ENCODE measurements at places on chromosomes 7 and 10.
A peak's percentile ranks its signal among the peaks of the same experiment; 100 is the strongest.

- DNase-seq: no peak
Measured at GRCh38 chr10:49310460-49310859, 11.5 kb downstream of the C10orf71 start.

DNA sequence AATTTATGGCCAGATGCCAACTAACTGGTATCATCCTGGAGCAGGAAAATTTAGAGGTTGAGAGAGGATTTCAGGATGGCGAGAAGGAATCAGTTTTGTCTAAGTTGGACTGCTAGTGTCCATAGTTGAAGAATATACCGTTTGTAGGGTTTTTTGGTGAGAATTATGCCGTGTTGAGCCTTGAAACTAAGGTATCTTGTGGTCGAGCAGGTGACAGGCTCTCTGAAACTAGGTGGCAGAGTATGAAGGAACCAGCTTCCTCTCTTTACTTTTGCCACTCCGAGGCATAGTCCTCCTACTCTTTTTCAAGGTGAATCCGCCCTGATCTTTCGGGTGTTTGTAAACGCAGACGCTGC, 9.7 kb downstream of the MDFIC start:
- DNase-seq: no peak

DNA sequence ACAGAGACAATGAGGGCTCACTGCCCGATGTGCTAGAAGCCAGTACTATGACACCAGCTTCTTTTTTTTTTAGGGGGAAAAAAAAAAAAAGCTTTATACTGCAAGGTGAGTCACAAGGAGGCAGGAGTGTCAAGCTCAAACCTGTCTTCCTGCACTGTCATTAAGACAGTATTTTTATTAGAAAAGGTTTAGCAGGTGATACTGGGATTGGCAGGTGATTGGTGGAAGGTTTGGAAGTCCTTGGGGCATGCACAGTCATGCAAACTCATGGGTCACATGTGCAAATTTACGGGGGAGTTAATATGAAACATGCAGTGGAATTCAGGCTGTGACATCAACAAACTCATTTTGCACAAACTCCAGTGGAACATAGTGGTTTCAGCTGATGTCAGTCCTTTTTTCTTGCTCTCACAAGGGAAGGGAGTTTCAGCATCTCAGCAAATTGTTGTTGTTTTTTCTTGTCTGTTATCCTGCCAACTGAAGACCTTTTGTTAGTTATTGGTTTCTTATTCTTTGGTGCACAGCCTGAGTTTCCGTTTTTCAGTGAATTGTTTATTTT, 530.6 kb downstream of the ANKRD7 start:
- peak; percentile 100 for DNase-seq

DNA sequence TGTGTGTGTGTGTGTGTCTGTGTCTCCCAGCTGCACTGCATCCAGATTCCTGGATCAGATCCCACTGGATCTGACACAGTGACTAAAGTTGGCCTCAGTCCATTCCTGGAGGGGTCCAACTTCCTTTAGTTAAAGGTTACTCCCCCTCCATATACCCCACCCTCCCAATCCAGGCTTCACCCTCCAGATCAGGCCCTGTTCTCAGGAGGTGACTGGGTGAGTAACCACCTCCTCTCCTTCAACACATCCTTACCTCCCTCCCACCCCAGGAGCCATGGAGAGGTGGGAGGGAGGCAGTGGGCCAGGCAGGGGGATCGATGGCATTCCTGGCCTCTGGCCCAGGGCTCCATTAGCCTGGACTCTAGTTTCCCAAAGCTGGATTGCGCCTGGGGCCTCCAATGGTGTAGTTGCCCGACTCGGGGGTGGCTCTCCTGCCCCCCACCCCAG, 11.3 kb downstream of the KCNIP2 start:
- no peak for DNase-seq

DNA sequence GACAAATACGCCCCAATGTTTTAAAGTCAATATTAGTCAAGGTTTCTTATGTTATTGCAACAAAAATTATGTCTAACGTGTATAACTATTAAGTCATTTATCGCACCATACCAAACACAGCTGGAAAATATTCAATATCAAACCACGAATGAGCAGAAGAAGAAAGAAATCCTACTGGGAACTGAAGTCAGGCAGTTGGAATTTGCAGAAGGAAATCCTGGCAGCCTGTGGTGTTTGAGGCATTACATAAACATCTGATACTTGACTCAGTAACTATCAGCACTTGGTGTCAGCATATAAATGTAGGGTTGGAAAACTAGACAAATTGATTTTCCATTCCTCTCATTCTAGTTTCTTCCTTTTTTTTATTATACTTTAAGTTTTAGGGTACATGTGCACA, 83.4 kb upstream of the NUPR2 start:
- DNase-seq: no peak

GRCh38 chr10:110200503-110200902, 6.9 kb upstream of the MXI1 start:
- no peak for DNase-seq

- DNase-seq: no peak
Measured at GRCh38 chr10:24310104-24310503, 101.2 kb downstream of the KIAA1217 start.

DNA sequence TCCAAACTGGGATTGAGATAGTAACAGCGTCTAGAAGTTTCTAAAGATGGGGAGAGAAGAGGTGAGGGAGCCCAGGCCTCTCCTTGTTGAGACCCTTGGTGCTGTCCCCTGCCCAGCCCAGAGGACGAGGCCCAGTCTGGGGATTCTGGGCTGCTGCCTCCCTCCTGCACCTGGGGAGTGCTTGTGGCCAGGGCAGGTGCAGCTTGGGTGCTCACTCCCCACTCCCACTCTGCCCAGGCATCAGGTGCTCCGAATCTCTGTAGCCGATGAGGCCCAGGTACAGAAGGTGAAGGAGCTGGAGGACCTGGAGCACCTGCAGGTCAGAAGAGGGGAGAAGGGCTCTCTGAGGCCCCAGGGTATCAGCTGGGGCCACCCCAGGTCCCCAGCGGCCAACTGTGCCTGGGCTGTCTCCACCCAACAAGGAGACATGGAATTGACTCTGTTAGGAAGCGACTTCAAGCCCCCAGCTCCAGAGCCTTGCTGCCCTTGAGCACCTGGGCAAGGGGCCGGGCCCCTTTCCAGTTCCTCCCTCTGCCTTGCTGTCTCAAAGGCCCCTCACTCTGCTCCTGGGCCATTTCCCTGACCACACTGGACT, 664 bp downstream of the CPA1 start:
- DNase-seq: no peak

DNA sequence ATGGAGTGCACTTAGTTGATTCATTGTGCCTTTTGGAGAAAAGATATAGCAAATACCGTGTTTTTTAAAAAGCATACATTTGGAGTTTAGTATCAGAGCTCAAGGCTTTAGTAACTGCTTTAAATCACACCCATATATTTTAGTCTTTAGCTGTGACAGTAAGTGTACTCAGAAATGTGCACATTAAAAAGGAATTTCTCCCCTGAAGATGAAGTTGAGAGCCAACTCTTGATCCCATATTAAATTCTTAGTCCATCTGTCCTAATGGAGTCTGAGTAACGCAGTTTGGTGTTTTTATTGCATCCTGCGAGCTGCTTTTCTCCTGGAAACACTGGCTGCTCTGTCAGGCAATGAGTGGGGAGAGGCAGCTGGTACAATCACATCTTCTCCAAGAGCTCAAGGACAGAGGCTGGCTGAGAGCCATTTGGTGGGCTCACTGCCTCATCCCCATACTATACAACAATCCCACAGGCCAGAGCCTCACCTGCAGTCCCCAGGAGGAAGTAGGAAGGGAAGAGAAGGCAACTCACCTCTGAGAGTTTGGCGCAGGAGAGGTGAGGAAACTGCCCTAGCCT, 473.6 kb upstream of the C7orf33 start:
- no peak for DNase-seq
